ENCODE measurements at places on chromosomes 11 and 22.
A peak's percentile ranks its signal among the peaks of the same experiment; 100 is the strongest.

DNA sequence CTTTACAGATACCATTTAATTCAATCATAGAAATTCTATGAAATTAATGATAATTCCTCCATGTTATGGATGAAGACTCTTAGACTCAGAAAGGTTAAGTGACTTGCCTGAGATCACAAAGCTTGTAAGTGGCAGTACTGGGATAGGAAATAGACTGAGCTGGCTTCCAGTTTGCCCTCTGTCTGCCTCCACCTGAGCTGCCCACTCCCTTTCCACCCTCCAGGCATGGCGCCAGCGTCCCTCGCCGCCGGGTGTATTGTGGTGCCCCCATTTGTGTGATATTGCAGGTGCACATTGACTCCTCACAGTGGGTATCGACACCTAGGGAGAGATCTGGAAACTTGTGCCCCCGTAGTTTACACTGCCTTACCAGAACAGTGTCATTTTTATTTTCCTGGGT, 9.4 kb upstream of the RPS3 start:
- DNase-seq = no peak

DNA sequence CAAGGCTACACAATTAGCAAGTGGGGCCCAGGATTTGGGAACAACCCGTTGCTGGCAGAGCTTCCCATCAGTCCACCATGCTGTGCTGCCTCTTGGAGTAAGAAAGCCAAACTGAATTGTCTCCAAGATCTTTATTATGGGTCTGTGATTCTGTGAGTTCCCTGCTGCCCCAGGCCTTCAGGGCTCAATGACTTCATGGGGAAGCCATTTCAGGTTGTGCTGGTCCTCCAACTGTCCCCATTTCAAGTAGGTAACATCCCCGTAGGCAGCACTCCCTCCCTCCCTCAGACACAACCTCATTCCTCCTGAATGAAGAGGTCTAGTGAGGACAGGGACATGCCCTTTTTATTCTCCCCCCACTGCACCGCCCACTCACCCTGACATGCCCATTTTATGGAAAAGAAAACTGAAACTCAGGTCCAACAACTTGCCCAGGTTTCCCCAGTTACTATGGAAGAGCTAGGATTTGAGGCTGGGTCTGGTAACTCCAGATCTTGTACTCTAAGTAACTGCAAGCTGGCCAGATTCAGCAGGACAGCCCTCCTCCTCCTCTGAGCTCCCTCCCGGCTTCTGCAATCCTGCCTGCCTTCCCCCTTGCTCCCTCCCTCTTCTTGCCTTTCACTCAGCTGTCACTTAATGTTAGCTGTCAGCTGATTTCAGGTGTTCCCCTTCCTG, 8.2 kb upstream of the YWHAH start:
- no peak for DNase-seq

GRCh38 chr22:47205554-47205953, 443.1 kb downstream of the TBC1D22A start:
- no peak for DNase-seq

- DNase-seq = peak; percentile 51
Measured at GRCh38 chr11:46916286-46917108, 1.9 kb downstream of the LRP4 start.

- DNase-seq = no peak
Measured at GRCh38 chr11:57214098-57214417, 23.0 kb downstream of the APLNR start.

GRCh38 chr11:2770096-2770751, 70.4 kb upstream of the KCNQ1OT1 start:
- DNase-seq = no peak

DNA sequence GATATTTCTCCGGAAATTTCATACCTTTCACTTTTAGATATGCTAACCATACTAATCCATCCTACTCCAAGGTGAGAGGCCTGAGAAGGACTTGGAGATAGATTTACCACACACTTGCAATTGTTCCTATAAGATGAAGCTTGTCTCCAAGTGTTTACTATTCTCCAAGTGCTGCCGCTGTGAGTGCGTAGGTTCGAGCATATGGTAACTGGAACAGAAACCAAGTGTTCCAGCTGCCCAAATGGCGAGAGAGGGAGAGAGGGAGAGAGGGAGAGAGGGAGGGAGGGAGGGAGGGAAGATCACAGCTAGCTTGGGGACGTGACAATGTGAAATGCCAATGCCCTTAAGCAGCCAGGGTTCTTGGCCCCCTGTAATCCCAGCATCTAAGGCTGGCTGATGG, 21.5 kb downstream of the ASCC2 start:
- no peak for DNase-seq

GRCh38 chr11:34214961-34215805, 109.8 kb downstream of the NAT10 start:
- no peak for DNase-seq

- no peak for DNase-seq
Measured at GRCh38 chr11:85806876-85807275, 4.1 kb downstream of the SYTL2 start.

- no peak for DNase-seq
Measured at GRCh38 chr11:83174008-83174407, 17.1 kb downstream of the PCF11 start.

GRCh38 chr11:65589444-65590239, 6.0 kb downstream of the KCNK7 start:
- no peak for DNase-seq

GRCh38 chr11:16750417-16750816, 12.0 kb downstream of the C11orf58 start:
- DNase-seq = no peak

DNA sequence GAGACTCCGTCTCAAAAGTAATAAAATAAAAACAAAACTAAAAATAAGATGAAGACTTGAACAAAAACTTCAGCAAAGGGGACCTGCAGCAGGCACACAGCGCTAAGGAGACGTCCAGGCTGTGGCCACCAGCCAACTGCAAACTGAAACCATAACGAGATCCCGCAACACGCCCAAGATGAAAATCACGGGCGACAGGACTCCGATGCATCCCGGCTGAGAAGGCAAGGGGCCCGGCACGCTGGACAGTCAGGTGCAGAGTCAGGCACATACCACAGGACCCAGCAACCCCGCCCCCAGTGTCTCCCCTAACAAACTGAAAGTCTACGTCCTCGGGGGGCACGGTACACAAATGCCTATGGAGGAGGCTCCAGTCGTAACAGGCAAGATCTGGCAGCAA, 9.2 kb downstream of the HRAS start:
- peak; percentile 5 for DNase-seq

Measured in left colon (tissue), 2 donors.